NCI-H2081 treated with DMSO at 0.1 percent for 48 hours (cell line): ENCODE measurements at places on chromosomes 1 and 21.

- no peak for DNase-seq
Measured at GRCh38 chr1:70586046-70586445, 175.0 kb downstream of the CTH start.

DNA sequence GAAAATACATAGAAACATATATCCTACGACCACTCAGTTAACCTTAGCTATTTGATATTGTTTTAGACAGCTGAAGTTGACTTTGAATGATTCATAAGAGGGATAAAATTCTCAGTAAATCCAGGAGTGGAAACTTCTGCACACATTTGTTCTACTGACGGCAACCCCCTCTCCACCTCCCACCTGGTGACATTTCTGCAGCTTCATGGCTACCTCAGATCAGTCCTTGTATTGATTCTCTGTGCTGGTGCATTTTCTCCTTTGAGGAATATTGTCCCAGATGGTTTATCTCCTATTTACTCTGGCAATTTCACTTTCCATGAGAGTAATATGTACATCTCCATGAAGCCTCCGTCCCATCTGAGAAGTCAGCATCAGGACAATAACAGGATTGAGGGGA is 57.7 kb upstream of the COA6 start:
- DNase-seq = no peak

DNA sequence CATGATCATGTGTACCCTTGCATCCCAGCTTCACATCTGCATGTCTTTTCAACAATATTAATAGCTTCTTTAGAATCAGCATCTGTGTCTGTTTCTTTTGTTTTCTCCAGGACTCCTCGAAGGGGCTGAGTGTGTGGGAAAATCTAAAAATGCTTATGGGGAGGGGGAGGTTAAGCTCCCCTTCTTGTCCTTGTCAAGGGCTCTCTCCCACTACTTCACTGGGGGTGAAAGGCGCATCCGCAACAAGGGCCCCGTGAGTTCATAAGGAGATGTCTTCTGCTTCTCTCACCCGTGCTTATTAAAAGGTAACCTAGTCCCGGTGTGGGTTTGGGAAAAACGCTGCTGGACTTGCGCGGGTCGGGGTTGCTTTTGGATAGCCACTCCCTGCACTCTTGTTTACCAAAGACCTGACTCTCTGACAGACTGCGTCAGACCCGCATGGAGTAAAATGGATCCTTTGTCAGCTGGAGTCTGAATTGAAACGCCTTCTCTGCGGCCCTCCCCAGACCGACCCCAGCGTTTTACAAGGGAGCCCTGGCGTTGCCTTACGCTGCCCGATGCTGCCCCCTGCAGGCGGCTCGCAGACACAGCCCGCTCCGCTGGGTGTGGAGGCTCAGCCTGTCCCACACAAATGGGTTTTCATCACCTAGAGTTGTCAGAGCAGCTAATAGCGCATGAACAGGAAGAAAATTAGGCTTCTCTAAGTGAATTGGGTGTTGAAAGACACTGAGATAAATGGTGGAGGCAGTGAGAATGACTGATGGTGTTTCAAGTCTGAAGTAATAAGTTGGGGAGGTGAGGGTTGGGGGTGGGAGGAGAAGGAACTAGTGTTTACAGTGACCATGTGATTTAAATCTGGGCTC is 53.8 kb downstream of the IER5 start:
- DNase-seq = peak; percentile 51

GRCh38 chr1:9728451-9729295 is 77.1 kb downstream of the PIK3CD start:
- no peak for DNase-seq

- DNase-seq = no peak
Measured at GRCh38 chr21:46033410-46034400, 52.1 kb downstream of the COL6A1 start.

DNA sequence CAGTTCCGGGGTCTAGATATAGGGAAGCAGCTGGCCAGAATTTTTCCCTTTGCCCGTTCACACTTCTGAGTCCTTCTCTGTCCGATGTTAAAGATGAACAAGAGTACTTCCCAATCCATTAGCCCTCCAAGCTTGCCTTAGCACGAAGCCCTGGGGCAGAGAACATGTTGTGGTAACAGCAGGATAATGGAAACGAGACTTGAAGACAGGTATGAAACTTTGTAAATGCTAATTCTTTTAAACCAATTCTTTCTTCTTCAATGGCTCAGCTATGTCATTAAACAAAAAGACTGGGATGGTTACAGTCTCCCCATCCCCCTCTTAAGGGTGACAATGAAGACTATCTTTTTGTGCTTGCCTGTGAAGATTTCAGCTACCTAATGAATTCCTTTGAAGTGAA is 218.5 kb downstream of the PLA2G4A start:
- DNase-seq = no peak

GRCh38 chr1:158117854-158118704 is 62.6 kb upstream of the CD1D start:
- DNase-seq = no peak

DNA sequence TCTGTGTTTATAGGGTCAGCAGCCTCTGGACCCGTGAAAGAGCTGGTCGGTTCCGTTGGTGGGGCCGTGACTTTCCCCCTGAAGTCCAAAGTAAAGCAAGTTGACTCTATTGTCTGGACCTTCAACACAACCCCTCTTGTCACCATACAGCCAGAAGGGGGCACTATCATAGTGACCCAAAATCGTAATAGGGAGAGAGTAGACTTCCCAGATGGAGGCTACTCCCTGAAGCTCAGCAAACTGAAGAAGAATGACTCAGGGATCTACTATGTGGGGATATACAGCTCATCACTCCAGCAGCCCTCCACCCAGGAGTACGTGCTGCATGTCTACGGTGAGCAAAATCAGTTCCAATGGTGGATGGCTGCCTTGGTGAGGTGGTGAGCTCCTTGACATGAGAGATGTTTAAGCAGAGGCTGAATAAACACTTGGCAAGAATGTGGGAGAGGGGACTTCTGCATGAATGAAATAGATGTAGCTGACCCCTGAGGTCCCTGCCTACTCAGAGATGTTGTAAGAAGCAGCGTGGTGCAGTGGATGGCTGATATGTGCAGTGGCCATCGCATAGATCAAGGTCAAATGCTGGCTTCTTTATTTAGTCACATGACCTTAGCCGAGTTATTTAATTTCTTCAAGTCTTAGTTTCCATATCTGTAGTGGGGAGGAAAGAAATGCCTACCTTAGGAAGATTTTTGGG is 9.3 kb downstream of the SLAMF7 start:
- no peak for DNase-seq

GRCh38 chr1:33014464-33015163 is 22.1 kb downstream of the AK2 start:
- no peak for DNase-seq

GRCh38 chr1:21165646-21166045 is 11.1 kb downstream of the EIF4G3 start:
- DNase-seq = no peak

GRCh38 chr1:103514920-103515503 is 10.5 kb upstream of the RNPC3 start:
- peak; percentile 0 for DNase-seq

GRCh38 chr21:37087188-37087587 is 14.1 kb downstream of the TTC3 start:
- no peak for DNase-seq

DNA sequence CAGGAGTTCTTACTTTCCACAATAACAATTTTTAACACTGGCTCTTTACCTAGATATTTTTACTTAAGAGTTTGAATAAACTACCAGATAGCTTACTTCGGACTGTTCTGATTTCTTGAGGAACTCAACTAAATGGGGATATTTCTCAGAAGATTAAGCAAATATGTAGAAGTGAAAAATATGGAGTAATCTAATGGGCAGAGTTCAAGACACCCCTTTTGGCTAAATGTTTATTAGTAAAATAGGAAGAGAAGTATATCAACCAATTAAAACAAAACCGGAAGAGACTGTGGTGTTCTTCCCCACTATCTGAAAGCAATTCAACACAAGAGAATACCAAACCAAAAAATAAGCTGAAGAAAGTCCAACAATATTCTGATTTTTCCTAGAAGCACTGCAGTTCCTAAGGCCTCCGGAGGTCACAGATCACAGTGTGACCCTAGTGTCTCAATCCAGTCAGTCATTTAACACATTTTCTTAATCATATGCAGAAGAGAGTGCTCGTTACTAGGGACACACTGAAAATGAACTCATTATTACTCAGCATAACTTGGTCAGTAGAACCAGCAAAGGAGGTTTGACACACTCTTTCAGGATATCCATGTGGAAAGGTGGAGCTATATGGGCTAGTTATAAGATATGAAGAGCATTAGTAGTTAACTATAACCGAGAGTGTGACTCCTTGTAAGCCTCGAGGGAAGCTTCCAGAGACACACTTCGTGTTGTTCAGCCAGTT is 5.2 kb downstream of the SIPA1L2 start:
- no peak for DNase-seq

DNA sequence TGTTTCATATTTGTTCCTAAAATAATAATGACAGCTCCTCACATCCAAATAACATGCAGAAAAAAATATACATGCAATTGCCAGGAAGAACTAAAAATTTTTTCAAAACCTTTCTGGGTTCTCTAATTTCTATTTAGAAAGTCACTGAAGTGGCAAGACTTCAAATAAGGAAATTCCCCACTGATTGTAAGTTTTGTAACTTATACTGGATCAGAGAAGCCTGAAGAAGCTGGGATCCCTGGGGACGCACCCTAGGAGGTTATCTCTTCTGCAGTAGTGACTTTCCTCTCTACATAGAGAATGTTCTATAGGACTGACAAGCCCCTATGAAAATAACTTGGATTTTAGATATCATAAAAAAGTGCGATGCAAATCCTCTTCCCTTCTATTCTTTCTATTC is 182.6 kb downstream of the MRPL39 start:
- DNase-seq = no peak

DNA sequence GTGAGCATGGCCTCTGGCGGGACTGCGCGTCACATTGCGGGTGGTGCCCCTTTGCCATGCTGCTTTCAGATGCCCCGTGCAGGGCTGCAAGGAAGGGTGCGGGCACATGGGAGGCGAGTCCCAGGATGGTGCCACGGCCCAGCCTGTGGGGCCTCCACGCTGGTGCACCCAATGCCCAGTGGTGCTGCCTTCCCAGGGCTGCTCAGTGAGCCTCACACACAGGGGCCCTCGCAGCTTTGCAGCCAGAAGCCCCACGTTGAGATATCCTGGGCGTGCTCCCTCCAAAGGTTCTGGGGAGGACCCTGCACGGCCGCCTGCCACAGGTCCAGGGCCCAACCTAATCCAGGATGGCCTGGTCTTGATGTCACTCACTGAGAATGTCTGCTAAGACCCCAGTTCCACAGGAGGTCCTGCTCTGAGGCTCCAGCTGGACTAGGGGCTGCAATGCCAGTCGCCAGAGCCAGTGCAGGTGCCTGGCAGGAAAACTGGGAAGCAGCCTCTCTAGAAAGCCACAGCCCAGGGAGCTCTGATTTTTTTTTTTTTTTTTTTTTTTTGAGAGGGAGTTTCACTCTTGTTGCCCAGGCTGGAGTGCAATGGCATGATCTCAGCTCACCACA is 34.1 kb upstream of the PRSS38 start:
- no peak for DNase-seq

DNA sequence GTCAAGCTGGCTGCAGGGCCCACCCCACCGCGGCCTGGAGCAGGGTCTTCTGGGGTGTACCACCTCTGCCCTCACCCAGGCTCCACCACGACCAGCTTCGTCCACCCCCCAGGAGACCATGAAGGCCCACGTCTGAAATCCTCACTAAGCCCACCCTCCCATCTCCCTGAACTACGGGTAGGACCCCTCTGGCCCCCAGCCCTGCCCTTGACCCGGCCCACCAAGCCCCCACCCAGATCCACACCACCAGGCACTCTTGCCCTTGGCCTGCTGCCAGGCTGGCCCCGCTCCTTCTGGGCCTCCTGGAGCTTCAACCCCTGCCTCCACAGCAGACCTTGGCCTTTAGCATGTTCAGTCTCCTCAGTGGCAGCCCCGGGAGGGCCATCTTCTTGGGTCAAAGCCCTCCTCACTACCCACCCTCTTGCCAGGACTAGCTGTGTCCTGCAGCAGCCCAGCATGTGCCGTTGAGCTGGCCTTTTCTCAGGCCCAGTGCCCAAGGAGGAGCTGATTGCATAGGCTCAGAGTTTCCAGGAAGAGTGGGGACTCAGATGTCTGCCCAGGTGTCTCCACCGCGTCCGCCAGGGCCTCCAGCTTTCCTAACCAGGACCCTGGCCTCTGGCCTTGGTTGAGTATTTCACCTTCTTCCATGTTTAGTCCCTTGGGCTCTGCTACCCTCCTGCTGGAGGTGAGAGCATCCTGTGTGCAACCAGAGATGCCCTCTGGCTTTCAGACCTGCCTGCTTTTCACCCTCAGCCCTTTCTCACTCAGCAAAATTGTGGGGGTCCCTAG is 17.7 kb upstream of the SAMD11 start:
- DNase-seq = no peak

DNA sequence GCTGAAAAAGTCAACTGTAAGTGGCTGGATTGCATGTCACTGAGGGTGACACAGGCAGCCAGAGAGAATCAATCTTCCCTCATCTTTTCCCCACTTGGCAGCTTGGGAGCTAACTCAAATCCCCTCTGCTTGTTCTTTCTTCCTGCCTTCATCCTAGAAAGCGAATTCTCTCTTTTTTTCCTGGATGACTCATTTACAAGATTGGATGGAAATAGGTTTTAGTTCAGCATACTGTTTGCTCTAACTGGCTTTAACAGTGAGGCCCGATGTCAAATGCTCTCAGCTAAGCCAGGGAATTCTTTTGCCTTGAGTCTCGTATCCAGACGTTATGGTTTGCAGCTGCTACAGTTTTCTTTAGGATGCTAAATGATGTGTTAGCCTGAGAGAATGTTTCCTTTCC is 72.7 kb downstream of the HUNK start:
- no peak for DNase-seq

DNA sequence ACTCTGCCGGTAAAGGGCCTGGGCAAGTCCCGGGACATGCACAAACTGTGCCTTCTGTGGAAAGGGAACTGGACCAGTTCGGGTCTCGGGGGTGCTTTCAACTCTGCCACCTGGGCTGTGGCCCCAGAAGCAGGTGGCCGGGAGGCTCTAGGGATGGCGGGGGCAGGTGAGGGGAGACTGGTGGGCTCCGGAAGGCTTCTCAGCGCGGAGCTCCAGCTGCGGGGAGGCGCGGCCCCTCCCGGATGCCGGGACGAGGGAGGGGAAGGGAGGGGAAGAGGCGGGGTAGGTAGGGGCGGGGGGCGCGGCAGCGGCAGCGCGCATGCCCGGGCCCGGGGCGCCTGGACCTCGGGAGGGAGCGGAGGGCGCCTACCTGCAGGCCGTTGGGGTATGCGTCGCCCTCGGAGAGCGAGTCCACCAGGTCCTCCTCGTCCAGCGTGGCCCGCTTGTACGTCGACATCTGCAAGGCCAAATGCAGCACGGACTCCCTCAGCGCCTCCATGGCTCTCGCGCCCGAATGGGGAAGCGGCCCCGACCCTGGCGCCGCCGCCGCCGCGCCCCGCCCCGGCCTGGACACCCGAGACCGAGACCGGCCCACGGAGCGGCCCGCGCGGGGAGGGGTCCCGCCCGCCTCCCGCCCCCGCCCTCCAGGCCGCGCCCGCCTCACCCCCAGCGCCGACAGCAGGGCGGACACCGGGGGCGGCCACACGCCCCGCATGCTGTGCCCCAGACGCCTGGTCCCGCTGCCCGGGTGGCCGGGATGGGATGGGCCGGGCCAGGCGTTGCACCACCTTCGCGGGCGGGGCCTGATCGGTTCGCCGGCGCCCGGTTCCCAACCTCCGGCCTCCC is at the start of gene ECE1:
ECE1 (minus strand) TSS at position 764 of the 846 bp plus-strand sequence; CDS start at position 715, 49 bp downstream.
- no peak for DNase-seq
